NCI-H2171 (cell line): ENCODE measurements at places on chromosomes 4 and X.

- no peak for DNase-seq
Measured at GRCh38 chr4:130825284-130825683, 1729.3 kb downstream of the C4orf33 start.

GRCh38 chr4:138772366-138772765 lies 243.2 kb upstream of the NOCT start:
- no peak for DNase-seq

DNA sequence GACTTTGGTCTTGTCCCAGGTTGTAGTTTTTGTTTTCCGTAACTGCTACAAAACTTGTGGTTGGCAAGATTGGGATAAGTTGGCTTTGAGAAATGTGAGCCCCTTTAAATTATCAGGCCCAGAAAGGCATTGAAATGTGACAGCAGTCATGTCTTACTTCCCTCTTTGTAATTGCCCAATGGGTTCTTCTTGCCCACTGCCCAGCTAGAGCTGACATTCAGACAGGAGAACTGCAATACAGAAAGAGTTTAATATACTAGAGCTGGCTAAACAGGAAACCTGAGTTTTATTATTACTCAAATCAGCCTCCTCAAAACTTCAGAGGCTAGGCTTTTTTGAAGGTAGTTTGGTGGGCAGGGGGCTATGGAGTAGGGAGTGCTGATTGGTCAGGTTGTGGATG lies 288.3 kb downstream of the ZNF674 start:
- no peak for DNase-seq

GRCh38 chr4:1220566-1220965 lies 28.4 kb downstream of the CTBP1 start:
- DNase-seq, result no peak

DNA sequence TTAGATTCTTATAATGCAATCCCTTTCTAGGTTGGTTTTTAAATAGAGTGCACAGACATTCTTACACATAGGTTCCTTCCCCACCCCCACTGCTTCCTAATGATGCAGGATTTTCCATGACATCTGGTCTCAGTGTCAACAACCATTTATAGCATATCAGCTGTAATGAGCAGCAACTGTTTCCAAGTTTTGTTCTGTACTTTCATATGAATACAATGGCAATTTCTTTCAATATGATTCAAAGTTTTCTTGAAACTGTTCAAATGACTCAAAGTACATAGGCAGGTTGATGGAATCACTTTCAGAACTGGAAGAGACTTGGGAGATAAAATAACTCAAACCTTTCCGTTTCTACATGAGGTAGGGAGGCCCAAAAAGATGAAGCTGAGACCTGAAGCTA lies 220.7 kb downstream of the CAMK2D start:
- peak; percentile 8 for DNase-seq

DNA sequence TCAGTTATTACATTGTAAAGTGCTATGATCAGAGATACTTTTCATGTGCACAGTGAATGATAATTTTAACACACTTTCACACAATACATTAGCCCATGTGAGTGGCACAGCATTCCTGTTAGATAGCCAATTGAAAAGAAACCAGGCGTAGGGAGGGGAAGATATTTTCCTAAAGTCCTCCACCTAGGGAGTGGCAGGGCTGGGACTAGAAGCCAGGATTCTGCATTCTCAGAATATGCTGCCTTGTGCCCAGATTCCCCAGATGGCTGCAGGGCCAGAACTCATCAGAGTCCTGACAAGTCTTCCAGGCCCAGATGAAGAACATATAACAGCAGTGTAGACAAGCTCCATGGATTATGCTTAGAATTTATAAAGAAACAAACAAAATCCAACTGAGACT lies 350.2 kb downstream of the AFF2 start:
- no peak for DNase-seq
